T-helper 17 cell (primary cell): ENCODE measurements at places on chromosomes 13 and 19.

GRCh38 chr13:72952529-72953141, 106.2 kb upstream of the KLF5 start:
- DNase-seq = no peak

DNA sequence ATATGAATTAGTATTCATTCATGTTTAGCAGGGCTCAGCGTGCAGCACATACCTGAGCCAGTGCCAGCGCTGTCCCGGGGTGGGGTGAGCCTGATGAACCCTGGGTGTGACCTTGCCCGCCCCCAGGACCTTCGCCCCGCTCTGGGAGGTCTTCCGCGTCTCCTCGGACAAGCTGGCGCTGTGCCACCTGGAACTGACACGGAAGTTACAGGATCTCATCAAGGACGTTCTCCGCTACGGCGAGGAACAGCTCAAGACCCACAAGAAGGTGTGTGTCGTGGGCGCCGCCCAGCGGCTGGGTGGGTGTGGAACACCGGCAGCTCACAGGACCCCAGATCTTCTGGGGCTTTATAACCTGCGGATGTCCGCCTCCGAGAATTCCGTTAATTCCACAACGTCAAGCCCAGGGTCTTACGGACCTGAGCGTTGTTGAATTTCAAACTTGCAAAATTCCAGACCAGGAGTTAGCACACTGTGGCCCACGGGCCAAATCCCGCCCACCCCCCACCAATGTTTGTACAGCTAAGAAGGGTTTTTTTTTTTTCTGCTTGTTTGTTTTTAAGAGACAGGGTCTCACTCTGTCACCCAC, 15.4 kb downstream of the FCHO1 start:
- no peak for DNase-seq

- no peak for DNase-seq
Observed at GRCh38 chr19:32201636-32202051, 143.8 kb upstream of the ZNF507 start.

DNA sequence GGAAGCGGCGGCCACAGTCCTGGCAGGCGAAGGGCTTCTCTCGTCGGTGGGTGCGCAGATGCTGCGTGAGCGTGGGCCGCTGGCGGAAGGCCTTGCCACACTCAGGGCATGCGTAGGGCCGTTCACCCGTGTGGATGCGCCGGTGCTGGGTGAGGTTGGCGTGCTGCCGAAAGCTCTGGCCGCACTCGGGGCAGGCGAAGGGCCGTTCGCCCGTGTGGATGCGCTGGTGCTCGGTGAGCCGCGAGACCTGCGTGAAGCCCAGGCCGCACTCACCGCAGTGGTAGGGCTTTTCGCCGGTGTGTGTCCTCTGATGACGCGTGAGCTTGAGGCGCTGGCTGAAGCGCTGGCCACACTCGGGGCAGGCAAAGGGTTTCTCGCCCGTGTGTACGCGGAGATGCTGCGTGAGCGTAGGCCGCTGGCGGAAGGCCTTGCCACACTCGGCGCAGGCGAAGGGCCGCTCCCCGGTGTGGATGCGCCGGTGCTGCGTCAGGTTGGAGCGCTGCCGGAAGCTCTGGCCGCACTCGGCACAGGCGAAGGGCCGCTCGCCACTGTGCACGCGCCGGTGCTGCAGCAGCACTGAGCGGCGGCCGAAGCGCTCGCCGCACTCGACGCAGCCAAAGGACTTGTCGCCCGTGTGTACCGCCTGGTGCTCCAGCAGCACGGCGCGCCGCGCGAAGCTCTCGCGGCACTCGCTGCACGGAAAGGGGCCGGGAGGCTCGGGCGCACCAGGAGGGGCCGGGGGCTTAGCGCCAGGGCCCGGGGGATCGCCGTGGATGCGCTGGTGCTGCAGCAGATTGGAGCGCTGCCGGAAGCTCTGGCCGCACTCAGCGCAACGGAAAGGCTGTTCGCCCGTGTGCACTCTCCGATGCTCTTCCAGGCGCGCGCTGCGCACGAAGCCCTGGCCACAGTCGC, 4.0 kb upstream of the UBE2M start:
- DNase-seq = no peak

DNA sequence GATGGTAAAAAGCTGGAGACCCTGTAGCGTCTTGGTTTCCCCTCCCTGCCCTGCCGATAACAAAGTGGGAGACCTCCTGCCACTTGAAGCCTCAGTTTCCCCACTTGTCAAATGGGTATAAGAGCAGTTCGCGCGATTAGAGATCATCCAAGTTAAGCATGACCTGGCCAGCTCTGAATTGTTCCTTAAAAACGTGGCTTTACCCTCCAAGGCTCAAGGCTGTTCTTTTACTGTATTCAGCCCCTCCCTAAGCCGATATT, 421 bp downstream of the TNPO2 start:
- no peak for DNase-seq

- no peak for DNase-seq
Observed at GRCh38 chr19:23365222-23365621, 30.0 kb downstream of the ZNF91 start.

- no peak for DNase-seq
Observed at GRCh38 chr19:35083691-35084508, 31.7 kb upstream of the FXYD3 start.

DNA sequence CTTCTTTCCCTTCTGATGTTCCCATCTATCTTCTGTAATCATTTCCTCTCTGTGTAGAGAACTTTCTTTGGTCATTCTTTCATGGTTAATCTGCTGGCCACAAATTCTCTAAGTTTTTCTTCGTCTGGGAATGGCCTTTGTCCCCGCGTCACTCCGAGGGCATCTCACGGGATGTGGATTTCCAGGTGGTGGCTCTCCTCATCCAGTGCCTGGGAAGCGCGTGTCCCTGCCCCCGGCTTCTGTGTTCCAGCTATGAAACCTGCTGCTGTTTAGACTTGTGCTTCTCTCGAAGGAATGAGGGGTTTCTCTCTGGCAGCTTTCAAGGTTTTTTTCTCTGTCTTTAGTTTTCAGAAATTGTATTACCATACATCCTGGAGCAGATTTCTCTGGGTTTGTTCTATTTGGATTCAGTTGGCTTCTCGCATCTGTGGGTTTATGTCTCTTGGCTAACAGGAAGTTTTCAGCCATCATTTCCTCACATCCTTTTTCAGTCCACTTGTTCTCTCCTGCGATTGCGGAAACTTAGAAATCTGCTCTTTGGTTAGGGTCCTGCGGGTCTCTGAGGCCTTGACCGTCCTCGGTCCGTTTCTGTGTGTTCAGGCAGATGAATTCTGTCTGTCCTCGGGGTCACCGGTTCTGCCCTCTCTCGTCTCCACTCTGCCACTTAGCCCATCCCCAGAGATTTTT, 36.9 kb upstream of the DCUN1D2 start:
- DNase-seq = no peak

DNA sequence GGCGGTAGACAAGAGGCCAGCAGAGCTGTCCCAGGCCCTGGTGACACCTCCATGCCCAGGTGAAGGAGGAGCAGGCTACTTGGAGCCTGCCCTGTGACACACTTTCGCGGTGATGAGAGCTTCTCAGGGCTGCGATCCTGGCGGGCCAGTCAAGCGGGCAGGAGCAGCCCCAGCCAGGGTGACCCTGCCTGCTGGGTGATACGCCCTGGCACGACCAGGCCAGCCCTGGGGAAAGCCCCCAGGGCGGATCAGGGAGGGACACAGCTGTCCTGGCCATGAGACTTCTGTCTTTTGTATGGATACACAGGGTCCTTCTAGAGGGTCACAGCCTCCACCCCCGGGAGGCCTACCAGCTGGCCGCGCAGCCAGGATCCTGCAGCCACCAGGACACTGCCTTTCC, 13.1 kb downstream of the DNM2 start:
- no peak for DNase-seq

DNA sequence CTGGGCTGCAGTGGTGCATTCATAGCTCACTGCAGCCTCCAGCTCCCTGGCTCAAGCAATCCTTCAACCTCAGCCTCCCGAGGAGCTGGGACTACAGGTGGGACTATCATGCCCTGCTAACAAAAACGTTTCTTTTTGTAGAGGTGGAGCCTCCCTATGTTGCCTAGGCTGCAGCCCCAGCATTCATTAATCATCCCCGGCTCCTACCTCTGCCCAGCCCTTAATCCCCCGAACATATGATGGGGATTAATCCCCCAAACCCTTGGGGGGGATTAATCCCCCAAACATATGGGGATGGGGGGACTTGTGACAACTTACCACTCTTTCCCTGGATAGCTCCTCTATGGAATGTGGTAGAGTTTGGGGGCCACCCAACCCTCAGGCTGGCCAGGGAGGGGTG, 45.9 kb downstream of the SUGP2 start:
- no peak for DNase-seq

DNA sequence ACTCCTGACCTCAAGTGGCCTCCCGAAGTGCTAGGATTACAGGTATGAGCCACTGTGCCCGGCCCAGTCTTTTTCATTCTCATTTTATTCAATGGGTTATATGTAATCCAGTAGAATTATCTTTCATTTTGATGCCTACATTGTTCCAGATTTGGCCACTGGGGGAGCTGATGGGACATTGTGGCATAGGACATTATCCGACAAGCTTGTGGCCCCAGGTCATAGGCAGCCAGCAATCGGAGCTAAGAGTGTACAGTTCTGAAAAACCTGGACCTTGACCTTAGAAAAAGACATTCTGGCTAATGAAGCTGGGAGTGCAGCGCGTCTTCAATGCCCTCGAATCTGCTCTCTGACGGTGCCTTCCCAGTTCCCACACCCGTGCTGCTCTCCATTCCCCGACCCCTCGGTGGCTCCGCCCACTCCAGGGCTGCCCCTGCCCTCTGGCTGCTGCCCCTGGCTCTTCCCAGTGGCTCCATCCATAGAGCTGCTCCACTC, 108.7 kb downstream of the TEX29 start:
- DNase-seq = no peak

DNA sequence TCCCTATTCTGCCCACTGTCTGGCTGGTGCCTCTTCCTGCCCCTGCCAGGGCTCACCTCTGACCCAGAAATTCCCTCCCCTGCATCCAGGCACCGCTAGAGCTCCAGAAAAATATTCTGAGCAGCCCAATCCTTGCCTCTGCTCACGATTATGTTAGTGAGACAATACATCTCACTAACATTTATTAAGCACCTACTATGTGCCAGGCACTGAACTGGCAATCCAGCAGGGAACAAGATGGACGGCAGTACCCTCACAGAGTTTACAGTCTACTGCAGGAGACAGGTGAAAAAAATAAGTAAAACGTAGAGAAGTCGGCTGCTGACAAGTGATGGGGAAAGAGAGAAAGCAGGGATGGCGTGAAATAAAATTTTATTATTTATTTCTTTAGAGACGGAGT, 5.5 kb downstream of the TINCR start:
- DNase-seq = no peak

GRCh38 chr19:29329460-29330134, 116.6 kb upstream of the UQCRFS1 start:
- no peak for DNase-seq

DNA sequence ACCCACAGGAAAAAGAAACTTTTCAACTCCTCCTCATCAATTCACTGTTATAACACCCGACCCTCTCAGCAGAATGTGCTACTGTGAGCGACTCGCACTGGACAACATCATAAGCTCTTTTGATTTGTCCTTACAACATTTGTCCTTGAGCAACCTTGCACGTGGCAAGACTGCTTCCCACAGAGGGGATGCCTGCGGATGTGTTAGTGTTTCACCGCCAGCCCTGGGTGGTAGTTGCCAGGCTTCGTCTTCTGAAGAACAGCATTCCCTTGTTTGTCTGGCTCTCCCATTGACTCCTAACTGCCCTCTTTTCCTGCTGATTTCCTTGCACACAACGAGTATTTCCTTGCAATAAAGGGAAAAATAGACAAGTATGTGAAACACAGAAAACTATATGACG, 111.4 kb upstream of the SLC7A1 start:
- no peak for DNase-seq

- DNase-seq = no peak
Observed at GRCh38 chr13:75986818-75987217, 350.7 kb downstream of the LMO7 start.

DNA sequence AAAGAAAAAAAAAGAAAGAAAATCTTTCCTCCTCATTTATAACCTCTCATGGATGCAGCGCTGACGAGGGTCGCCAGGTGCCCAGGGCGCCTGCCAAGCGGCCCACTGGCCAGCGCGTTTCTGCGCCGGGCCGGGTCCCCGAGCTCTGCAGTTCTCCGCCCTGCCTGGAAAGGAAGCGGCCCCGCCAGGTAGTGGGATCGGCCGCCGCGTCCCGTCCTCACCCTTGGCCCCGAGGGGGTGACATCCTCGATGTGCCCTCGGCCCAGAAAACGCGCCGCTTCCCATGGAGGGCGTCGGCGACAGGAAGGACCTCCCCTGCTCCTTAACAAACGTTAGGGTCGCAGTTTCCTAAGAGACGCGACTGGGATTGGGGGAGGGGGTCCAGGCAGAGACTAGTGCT, 56.9 kb downstream of the ZNF726 start:
- no peak for DNase-seq

DNA sequence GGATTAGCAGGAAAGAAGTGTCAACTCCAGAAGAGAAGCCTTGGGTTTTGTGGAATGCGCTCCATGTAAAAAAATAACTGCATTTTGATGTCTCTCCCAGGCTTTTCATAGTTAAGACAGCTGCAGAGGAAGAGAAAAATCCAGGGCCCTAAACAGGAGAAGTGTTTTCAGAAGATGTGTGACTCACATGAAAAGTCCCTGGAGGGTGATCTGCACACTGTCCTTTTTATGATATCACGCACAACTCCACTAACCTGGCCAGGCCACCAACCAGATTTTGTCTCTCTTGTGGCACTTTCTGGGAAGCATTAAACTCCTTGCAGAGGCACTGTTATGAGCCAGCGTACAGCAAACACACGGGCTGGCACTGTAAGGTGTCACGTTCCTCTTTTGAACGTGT, 267.3 kb downstream of the FGF9 start:
- DNase-seq = no peak

DNA sequence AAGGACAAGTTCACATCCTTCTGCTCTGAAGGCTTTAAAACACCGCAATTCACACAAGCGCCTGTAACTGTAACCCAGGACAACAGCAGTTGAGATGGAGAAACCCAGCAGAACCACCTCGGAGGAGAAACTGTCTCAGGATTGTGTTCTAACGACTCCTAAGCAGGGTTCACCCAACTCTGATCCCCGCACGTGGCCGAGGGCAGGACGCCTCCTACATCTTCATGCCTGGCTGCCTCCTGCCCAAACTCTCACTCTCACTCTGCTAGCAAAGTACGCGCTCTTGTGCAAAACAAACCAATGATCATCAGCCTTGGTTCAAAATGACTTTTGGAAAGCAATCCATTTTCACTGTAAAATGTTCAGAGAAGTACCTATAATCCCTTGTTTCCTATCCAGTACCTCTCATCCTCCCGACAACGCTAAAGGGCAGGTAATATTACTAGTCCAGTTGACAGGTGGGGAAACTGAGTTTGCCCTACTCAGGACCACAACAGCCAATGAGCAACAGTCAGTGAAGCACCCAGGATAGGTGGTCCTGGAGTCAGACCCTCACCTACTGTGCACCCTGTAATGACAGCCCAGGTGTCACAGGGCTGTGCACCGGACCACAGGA, 25.6 kb downstream of the EPS15L1 start:
- no peak for DNase-seq

- no peak for DNase-seq
Observed at GRCh38 chr19:29275266-29275665, 62.3 kb upstream of the UQCRFS1 start.
